Mammary epithelial cell (primary cell): ENCODE measurements at places on chromosomes 2 and 18.
A peak's percentile ranks its signal among the peaks of the same experiment; 100 is the strongest.

GRCh38 chr2:48189552-48190228 is 283.4 kb upstream of the FBXO11 start:
- DNase-seq = no peak

DNA sequence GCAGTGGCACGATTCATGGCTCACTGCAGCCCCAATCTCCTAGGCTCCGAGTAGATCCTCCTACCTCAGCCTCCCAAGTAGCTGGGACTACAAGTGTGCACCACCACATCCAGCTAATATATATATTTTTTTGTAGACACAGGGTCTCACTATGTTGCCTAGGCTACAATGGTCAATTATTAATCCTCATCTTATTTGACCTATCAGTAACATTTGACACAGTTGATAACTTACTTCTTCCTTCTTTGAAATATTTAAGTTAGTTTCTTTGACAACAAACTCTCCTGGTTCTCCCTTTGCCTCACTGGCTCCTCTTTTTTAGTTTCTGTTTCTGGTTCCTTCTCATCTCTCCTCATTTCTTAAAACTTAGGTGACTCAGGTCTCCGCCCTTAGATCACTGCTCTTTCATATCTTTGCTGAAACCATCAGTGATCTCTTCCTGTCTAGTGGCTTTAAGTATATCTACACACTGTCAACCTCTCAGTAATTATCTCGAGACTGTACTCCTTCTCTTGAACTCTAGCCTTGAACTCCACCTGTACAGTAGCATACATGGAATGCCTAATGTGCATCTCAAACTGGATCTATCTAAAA is 11.5 kb downstream of the PGAP1 start:
- no peak for DNase-seq

GRCh38 chr18:22169889-22170420 is 566 bp downstream of the GATA6 start:
- DNase-seq = no peak

DNA sequence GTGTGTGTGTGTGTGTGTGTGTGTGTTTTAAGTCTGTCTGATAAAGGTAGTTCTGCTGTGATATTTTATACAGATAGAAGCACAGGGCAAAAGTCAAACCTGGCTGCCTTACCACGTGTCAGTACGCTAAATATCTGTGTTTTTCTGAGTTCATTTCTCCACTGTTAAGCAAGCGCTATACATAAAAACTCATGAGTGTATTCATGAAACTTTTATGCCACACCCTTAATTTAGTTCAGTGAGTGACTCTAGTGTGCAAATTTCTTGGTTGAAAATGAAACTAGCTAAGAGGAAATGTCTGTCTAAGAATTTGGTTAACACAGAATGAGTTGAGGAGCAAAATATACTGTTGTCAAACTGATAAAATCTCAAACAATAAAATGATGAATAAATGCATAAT is 11.2 kb downstream of the CASP10 start:
- DNase-seq = no peak

GRCh38 chr2:151775057-151775740 is 40.9 kb upstream of the NEB start:
- no peak for DNase-seq

GRCh38 chr2:100193291-100193710 is 50.9 kb upstream of the AFF3 start:
- no peak for DNase-seq

GRCh38 chr2:239177908-239178307 is 222.9 kb downstream of the HDAC4 start:
- no peak for DNase-seq

DNA sequence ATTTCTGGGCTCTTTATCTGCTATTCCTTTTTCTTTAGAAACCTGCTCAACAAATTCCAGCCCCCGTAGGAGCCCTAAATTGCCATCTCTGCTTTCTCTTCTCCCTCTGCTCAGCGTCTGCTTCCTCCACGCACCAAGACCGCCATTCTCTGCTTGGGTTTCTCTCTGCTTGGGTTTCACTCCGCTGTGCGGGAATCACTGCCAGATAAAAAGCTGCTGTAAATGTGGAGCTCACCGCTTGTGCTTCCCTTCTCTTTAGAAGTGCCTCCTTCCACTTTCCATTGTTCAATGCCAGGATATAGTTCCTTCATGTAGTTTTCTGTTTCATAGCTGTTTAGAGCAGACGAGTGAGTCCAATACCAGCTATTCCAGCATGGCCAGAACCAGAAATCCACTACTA is 45.9 kb downstream of the TMEM237 start:
- DNase-seq = no peak

- no peak for DNase-seq
These were observed 8.4 kb upstream of the ANXA4 start for GRCh38 chr2:69733342-69734034.

DNA sequence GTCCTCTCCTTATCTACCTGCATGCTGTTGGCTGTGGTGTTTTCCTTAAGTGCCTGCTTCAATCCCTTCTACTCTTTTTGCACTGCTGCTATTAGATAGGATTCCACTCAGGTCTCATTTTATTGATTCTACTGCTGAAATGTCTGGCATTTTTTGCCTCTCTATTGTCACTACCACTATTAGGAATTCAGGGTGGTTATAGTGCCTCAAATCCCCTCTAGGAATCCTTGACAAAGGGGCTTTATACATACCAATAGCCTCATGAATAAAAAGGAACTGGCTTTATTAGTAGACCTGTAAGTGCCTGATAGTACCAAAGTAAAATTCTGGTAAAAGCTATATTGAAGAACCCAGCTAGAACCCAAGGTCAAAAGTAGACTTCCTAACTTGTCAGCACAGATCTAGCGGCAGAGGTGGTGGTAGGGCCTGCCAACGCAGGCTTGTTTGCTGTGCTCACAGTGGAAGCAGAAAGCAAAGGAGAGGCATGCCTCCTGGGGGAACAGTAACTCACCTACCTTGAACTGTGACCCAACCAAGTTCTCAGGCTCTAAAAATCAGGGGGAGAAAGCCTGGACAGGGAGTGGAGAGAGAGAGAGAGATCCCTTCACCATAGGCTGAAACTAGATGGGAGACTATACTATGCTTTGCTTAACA is 200.8 kb downstream of the RAB3GAP1 start:
- DNase-seq = no peak

DNA sequence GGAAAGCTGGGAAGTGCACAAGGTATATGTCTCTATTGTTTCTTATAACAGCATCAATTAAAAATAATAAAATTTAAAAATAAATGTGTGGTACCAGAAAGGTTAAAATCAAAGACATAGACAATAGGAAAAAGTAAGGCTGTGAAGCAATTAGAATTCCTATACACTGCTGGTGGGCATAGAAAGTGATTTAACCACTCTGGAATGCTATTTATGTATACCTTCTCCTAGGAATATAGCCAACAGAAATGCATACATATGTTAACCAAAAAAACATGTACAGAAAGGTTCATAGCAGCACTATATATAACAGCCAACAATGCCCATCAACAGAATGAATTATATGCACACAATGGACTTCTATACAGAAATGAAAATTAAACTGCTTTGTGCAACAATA is 43.0 kb downstream of the WDSUB1 start:
- no peak for DNase-seq

- DNase-seq = no peak
These were observed 72.7 kb upstream of the LCLAT1 start for GRCh38 chr2:30374380-30374779.

GRCh38 chr2:207137596-207138337 is 28.0 kb downstream of the KLF7 start:
- DNase-seq = no peak

GRCh38 chr2:190748966-190749365 is 100.1 kb downstream of the NAB1 start:
- no peak for DNase-seq

DNA sequence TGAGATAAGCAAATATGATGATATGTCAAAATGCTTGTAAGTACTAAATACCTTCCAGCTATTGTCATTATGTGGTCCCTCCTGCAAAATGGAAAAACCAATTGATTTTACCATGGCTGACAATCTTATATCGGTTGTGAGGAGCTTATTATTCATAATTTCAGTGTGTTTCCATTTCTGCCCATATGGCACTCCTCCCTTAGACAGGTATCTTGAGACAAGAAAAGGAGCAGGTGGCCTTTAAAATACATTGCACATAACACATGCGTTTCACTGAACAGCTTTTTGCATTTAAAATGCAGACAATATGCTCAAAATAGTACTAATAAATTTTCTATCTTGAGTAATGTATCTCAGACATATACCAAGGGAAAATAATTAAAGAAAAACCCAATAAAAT is 60.2 kb upstream of the SH3RF3 start:
- no peak for DNase-seq

DNA sequence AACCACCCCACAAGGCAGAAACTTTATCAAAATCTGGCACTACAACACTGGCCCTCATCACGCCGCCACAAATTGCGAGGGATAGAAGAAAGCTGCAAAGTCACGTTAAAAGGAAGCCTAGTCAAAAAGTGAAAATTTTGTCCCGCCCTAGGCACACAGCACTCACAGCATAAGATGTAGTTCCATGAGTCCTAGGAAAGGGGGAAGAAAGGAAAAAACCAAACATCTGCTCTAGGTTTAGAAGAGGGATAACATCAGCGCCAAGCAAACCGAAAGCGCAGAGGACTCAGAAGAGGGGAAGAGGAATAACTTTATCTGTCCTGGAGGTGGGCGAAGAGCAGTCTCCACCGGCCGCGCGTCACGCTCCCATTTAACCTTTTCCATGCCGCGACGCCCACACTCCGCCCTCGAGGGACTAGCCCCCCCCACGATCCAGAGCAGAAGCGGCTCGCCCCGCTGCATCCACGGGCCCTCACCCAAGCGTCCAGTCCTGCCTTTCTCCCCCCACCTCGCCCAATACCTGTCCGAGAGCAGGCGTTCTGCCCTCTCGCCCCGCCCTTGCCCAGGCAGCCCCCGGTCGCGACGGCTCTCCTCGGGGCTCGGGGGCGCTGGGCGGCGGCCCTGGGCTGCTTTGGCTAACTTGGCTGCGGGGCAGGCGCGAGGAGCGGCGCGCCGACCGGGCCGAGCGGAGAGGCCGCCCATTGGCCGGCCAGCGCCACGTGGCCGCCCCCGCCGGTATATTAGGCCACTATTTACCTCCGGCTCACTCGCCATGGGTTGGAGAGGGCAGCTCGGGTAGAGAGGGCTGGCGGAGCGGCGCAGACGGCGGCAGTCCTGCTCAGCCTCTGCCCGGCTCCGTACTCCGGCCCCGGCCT is at the start of gene HOXD1:
Gene HOXD1, plus strand, starts transcription at position 770 of the 875 bp plus-strand sequence. CDS start 134 bp downstream, outside the sequence.
- no peak for DNase-seq

DNA sequence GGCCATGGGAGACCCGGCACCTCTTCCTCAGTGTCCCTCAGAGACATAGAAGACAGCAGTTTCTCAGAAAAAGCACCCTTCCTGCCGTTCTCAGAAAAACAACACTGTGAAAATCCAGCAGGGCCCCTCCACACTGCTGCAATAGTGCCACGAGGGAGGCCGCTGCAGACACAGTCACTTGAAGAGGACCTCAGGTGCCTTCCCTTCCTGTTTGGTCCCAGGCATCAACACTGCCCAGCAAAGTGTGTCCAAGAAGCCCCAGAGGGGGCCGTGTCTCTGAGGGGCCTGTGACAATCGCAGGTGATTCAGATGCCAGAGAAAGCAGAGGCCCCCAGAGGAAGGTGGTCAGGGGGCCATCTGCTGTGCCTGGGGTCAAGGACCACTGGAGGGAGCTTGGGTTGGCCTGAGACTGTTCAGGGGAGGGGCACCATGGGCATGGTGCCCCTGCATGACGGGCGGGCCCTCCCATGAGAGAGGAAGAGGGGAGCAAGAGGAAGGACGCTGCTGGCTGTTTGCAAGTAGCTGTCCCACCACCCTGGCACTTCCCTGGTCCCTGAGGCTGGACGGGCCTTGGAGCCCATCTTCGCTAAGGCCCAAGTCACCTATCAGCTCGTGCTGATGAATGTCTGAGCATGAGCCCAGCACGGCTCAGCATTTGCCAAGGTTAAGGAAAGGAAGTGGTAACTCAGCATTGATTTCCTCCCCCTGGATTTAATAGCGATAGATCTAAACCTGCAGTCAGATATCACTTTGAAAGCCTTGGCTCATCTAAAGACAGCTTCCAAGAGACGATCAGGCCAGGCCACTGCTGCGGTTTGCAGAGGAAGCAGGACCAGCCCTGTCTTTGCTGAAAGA is 9.1 kb downstream of the TWIST2 start:
- no peak for DNase-seq

DNA sequence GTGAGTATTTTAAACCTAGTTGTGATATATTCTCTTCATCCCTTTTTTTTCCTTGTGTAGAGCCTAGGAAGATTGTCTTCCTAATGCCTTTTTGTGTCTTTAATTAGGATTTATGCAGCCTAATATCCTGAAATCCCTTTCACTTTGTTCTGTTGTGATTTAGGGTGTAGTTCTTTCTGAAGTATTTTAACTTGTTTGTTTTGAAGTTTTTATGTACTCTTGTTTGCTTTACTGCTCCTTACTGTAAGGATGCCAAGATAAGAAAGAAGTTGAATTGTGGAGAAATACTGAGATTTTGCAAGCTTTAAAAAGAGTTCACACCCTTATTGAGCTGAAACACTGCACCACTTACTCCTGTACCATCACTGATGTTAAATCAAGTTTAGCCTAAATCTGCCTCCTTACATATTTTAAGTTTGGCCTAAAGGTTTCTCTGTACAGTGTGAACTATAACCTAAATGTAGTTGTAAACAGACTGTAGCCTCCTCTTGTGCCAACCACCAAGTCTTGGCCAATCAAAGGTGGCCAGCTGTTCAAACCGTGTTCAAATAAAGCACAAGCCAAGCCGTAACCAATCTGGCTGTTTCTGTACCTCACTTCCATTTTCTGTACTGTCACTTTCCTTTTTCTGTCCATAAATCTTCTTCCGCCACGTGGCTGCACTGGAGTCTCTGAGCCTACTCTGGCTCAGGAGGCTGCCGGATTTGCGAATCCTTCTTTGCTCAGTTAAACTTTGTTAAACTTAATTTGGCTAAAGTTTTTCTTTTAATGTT is 17.7 kb upstream of the ACOXL start:
- DNase-seq = no peak

- DNase-seq = no peak
These were observed 143.9 kb downstream of the ZBTB7C start for GRCh38 chr18:48265328-48265727.

- no peak for DNase-seq
These were observed 21.6 kb downstream of the TIA1 start for GRCh38 chr2:70226781-70227180.

DNA sequence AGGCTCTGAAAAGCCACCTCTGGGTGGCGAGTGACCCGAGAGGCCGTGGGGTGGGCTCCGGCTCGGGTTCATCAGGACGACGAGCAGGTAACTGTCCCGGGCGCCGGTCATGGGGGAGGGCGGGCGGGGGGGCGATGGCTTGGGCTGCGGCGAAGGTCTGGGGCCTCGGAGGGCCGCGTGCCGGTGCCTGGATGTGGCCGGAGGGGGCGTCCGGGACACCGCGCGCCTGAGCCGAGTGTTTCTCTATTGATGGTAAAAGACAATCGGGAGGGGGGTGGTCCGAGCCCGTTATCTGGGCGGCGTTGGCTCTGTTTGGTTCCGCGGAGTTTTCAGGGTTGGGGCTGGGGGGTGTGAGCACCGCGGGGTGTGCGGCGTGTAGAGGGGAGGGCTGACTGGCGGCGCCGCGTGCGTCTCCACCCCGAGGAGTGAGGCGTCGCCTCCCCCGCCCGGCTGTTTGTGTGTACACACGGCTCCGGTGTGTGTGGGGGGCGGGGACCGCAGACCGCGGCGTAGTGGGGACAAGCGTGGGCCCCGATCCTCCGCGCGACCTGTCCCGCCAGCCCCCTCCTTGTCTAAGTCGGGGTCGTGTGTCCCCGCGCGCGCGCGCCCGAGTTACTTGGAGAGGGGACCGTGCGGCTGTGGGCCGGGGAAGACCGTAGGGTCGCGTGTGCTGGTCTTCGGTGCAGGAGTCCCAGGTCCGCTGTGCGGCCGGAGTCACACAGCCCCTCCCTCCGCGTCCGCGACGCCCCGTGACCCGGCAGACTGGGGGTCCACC is 1.6 kb downstream of the CTIF start:
- DNase-seq = peak; percentile 68

GRCh38 chr2:147873859-147874483 is 29.1 kb downstream of the ACVR2A start:
- DNase-seq = no peak
